ENCODE measurements at places on chromosomes 11 and 22.

DNA sequence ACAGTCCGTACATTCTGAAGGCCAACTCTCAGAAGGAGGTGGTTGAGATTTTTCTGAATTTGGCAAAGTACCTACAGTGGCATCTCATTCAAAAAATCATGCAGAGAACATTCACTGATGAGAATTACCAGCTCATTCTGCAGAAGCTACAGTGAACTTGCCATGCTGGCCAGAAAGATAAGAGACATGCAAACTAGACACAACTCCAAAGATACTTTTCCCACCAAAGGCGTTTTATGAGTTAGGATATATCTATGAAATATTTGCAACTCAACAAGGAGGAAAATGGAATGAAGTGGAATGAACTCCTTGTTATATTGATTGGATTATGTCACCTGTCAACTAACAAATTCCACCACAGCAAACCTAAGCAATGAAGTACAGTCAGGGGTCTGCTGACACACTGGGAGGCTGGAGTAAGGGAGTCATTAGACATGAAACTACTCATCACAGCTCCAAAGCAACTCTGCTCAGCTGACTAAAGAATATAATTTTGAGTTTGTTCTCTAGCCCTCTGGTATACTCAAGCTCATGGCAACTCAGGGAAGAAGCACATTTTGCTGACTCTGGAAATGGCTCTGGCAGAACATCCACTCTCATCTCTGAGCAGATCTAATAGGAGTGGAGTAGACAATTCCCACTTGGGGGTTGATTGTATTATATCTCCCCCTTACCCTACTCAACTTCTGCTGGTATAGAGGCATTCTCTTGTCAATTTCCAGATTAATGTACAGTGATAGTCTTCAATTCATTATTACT, 22.9 kb downstream of the MAML2 start:
- DNase-seq = no peak

DNA sequence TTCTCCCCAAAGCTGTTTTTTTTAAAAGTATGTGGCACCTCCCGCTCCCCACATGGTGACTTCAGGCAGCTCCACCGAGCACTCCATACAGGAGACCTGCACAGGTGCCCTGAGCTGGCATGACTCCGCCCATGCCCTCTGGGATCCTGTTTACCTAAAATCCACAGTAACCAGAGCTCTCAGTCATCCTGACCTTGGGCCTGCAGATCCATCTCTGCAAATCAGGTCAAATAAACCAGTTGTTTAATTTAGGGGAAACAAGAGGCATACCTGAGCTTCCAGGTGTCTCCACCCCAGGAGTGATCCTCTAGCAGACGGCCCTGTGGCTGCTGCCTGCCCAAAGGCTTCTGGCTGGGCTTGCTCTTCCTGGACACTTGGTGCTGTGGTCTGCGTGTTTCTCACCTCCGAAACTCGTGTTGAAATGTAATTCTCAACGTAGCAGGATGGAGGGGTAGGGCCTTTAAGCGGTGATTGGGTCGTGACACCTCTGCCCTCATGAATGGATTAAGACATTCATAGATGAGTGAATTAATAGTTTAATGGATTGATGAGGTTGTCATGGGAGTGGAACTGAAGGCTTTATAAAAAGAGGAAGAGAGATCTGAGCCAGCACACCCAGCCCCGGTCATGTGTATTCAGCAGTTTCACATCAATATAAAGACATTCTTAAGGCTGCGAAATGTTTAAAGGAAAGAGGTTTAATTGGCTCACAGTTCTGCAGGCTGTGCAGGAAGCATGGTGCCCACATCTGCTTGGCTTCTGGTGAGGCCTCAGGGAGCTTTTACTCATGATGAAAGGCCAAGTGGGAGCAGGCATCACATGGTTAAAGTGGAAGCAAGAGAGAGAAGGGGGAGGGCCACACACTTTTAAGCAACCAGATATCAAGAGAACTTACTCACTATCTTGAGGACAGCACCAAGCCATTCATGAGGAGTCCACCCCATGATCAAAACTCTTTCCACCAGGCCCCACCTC, 34.1 kb downstream of the LINC01488 start:
- peak; percentile 50 for DNase-seq

- DNase-seq = no peak
Observed at GRCh38 chr11:25159341-25159740, 662.5 kb downstream of the LUZP2 start.

- DNase-seq = no peak
Observed at GRCh38 chr22:25174156-25174887, 25.3 kb upstream of the CRYBB3 start.

DNA sequence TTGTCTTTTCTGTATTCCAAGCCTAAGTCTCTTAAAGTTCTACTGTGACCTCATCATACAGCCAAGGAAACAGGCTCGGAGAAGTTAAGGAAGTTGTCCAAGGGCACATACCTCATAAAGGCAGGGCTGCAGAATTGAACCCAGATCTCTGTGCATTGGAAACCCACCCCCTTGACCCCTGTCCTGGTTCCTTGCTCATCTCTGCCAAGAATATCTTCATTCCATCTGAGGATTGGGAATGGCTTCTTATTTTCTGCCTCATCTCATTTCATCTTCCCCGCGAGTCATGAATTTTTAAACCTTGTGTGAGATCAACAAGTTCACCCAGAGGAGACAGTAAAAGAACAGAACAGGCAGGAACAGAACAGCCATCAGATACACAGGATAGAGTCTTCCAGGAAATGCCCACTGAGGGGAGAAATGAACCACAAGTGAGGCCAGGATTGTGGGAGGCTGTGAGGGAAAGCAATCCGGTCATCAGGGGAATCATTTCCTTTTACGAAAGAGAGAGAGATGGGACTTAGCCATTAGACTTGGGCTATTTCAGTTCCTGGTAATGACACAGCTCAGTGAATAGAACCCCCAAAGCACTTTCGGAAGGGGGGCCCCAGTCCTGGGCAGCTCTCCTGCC, 34.4 kb upstream of the LRRC10B start:
- no peak for DNase-seq

- peak; percentile 61 for DNase-seq
Observed at GRCh38 chr11:94472916-94473799, 20.5 kb downstream of the MRE11 start.

GRCh38 chr11:13000721-13001120, 8.4 kb upstream of the RASSF10 start:
- no peak for DNase-seq

GRCh38 chr22:45657701-45658100, 13.9 kb upstream of the ATXN10 start:
- no peak for DNase-seq

DNA sequence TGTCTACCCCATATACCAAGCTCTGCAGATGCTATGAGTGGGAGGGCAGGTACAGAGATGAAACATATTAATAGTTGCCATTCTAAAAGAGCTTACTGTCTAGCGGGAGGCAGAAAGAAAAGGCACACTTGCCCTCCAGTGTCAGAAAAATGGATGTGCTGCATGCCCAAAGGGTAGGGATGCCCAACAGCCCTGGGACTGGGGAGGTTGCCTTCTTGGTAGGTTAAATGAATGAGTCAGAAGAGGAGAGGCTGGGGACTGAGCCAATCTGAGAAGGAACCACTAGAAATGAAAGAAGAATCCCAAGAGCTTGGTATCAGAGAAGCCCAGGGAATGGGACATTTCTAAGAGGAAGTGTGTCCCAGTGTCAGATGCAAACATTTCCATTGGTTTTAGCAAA, 1.2 kb downstream of the BIRC3 start:
- peak; percentile 87 for DNase-seq

GRCh38 chr11:13269775-13270174, 7.8 kb upstream of the BMAL1 start:
- DNase-seq = no peak

GRCh38 chr11:126456783-126457542, 101.5 kb downstream of the ST3GAL4 start:
- no peak for DNase-seq

DNA sequence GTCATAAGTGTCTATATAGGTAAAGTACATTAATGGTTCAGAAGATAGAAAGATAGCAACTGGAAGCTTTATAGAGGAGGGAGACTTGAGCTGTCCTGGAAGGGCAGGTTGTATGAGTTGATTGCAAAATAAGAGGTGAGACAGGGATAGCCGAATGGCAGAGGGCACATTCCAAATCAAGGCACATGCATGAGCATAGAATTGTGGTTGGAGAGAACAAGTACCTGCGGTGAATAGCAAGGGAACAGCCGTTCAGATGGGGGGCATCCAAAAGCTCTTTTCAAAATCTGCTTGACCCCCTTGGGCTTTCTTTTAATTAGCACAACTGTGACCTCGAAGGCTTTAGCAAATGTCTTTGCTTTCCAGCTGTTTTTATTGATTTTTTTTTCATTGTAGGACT, 473.0 kb upstream of the CCDC90B start:
- DNase-seq = no peak

DNA sequence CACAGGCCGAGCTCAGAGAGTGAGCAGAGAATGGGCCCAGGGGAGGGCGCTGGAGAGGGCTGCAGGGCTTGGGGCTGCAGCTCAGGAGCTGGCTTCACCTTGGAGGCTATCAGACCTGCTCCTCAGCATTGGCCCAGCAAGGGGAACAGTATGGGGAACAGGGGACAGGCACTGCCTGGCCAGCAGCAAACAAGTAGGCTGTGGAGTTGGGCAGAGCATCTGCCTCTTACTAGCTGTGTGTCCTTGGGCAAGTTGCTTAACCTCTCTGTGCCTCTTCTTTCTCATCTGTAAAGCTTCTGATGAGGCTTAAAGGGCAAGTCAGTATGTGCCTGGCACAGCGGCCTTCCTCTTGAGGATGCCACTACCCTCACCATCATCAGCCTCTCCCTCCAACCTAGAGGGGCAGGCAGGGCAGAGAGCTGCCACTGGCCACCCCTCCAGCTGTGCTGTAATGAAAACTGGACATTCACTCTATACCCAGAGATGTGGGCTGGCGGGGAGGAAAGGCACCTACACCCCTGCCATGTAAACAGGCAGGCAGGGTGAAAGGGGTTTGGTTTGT, 7.5 kb upstream of the CDKN1C start:
- peak; percentile 39 for DNase-seq

DNA sequence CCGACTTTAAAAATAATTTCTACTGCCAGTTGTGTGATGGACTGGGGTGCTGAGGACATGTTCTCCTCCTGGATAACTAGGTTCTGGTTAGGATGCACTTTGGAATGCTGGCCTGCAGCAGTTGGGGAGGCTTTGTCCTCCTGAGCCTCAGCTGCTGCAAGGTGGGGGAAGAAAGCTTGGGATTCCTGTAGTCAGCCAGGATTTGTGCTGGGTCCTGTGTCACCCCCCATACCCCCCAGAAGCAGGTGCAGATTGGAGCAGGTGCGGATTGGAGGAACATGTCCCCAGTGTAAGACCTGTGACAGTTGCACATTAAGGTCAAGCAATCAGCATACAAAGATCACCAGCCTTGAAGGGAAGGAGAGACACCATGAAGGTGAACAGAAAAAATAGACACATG, 51.1 kb downstream of the MED15 start:
- no peak for DNase-seq

DNA sequence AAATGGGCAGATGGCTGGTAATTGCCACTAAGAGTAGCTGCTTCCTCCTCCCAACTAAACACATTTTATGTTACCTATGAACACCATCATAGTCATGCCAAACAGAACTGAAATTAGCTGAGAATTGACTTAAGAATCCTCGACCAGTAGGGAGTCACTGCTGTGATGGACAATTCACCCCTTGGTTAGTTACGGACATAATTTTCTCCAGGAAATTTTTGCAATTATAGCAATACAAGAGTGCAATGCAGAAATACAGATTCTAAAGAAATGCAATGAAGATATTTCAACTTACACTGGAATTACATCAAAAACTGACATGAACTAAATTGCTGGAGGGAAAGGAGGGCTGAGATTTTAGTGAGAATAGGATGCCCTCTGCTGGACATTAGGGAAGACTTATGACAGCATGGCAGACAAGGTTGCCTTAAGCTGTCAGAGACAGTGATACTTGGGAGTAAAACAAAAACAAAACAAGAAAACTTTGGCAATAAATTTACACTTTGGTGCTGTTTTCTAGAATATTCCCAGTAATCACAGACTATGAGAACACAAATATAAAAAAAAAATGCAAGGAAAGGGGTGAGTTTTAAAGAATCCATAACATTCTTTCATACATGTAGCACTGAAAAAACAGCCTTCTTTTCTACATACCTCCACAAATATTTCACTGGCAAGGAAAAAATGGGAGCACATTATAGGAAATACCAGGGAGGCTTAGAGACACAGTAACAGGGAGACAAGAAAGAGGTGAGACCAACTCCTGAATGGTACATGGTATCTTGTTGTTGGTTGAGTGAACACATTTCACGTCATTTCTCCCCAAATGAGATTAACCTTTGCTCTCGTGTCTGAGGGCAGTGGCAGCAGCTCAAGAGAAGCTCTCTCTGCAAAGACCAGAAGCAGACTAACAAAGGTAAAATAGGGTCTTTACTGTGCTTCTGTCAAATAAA, 11.2 kb upstream of the PPP2R1B start:
- peak; percentile 81 for DNase-seq

DNA sequence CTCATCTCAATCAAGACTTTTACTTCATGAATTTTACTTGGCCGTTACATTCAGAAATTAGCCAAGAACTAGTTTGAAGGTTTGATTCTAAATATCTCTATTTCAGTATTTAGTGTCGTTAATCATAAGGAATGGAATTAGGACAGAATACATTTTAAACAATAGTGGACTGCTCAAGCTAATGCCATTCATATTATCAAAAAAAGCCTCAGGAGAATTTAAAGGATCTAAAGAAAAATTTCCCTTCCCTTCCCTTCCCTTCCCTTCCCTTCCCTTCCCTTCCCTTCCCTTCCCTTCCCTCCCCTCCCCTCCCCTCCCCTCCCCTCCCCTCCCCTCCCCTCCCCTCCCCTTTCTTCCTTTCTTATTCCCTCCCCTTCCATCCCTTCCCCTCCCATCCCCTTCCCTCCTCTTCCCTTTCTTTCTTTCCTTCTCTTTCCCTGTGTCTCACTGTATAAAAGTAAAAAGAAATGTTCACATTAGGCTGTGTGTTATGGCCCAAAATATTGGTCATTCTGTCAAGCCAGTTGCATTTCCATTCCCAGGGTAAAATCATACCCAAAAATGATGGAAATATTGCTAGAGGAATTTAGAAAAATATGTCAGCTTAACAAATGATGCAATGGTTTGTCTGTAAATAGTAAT, 717.8 kb downstream of the LUZP2 start:
- DNase-seq = no peak
